ENCODE measurements at places on chromosomes 4 and X.

DNA sequence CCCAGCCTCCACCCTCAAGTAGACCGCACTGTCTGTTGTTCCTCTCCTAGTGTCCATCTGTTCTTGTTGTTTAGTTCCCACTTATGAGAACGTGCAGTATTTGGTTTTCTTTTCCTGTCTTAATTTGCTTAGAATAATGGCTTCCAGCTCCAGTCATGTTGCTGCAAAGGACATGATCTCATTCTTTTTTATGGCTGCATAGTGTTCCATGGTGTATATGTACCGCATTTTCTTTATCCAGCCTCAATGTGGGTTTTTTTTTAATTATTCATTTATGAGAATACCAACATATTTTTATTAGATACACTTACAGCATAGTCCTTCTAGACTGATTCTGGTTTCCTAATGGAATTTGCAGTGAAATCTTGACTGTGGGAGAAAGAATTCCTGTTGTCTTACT lies 1.3 kb downstream of the VMA21 start:
- DNase-seq: no peak

GRCh38 chr4:123577225-123577906 lies 180.8 kb downstream of the SPRY1 start:
- no peak for DNase-seq

DNA sequence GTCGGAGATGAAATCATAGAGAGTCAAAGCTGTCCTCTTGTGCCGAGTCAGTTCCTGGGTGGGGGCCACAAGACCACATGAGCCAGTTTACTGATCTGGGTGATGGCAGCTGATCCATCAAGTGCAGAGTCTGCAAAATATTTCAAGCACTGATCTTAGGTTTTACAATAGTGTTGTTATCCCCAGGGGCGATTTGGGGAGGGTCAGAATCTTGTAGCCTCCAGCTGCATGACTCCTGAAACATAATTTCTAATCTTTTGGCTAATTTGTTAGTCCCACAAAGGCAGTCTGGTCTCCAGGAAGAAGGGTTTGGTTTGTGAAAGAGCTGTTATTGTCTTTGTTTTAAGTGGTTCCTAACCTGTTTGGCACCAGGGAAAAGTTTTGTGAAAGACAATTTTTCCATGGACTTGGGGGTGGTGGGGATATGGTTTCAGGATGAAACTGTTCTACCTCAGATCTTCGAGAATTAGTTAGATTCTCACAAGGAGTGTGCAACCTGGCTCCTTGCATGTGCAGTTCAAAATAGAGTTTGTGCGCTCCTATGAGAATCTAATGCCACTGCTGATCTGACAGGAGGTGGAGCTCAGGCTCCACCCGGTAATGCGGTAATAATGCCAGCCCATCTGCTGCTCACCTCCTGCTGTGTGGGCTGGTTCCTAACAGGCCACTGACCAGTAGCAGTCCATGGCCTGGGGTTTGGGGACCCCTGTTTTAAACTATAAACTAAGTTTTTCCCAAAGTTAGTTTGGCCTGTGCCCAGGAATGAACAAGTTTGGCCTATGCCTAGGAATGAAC lies 29.2 kb downstream of the METAP1 start:
- DNase-seq: no peak

DNA sequence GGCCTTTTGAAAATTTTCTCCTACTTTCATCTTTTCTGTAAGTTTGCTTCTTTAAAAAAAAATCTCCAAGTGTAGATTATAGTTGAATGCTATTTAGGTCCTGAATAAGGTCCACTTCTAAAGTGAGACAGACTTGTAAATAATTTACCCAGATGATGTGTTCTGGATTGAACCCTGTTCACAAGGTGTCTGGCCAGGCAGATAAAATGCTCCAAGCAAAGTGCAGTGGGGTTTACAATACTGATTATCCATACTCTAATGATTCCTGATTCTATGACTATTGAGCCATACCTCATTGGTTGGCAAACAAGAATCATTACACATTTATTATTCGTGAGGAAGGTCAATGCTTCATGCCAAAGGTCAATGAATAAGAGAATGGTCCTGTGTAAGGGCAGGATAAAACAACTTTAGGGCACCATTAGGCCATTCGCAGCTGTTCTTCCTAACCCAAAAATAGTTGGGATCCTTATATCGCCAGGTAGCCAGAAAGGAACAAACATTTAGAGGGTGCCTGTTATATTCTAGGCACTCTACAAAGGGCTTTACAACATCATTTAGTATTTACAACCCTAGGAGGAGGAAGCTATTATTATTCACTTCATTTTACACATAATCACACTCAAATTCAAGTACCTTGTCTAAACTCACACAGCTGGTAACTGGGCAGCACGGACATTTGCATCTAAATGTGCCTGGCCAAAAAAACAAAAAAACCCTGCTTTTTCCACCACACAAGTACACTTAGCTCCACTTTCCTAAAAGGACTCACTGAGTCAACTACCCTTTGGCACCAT lies 18.6 kb upstream of the SAT1 start:
- no peak for DNase-seq

- no peak for DNase-seq
These were observed 170.9 kb upstream of the KLF3 start for GRCh38 chr4:38493066-38493465.

DNA sequence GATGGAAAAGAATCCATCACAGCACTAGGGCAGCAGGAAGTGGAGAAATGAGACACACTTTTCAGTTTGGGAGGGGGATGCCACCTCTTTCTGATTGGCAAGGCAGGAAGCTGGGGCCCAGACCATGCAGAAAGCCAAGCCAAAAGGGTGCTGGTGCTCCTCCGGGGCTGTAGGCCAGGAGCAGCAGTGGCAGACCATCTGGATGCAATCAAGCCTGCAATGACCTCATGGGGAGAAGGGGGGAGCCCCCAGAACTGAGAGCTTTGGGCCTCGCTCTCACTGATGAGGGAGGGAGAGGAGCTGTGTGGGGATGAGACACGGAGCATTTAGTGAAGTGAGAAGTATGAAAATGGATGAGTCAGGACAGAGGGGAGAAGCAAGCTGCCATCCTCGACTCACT lies 141.3 kb upstream of the NALF2 start:
- peak; percentile 43 for DNase-seq

DNA sequence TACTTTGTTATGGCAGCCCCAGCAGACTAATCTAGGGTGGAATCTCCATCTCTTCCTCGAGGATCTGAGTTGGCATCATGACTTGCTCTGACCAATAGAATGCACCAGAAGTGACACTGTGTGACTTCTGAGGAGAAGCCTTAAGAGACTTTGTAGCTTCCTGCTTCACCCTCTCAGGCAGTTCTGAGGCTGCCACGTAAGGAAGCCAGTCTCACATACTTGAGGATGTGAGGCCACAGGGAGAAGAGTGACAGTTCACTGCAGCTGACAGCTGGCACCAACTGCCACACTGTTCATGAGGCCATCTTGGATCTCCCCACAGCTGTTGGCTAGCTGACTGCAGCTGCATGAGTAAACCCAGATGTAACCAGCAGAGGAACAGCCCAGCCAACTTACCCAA lies 29.3 kb upstream of the BCOR start:
- no peak for DNase-seq

DNA sequence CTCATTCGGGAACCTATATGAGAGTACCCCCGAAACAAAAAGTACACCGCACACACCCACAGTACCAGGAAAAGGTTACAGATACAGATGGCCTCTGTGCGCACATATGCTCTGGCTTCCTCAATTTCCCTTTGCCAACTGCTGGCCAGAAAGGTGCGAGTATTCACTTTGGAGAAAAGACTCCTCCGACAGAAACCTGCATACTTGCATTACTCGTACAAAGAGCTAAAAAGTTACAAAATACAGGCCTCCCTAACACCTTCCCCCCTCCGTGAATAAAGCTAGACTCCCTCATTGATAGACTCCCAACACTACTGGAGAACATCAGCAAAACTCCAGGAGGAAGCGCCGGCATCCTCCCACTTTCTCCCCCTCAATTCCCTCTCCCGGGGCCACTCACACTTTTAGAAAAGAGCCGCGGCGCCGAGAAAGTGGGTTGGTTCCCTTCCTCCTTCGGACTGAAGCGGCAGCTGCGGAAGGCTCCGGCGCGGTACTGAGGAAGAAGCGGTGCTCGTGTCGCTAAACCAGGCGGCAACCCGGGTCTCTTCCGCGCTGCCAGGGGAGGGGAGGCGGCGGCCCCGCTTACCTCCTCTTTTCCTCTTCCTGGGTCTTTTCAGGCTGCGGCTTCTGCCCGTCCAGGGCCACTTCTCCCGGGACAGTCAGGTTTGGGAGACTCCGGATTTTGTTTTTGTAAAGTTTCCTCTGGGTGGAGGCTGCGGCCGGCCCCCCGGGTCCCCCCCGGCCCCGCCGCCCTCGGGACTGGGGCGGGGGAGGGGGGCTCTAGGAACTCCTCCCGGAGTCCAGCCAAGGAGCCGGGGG lies 1.1 kb downstream of the FBXW7 start:
- DNase-seq: peak; percentile 11

DNA sequence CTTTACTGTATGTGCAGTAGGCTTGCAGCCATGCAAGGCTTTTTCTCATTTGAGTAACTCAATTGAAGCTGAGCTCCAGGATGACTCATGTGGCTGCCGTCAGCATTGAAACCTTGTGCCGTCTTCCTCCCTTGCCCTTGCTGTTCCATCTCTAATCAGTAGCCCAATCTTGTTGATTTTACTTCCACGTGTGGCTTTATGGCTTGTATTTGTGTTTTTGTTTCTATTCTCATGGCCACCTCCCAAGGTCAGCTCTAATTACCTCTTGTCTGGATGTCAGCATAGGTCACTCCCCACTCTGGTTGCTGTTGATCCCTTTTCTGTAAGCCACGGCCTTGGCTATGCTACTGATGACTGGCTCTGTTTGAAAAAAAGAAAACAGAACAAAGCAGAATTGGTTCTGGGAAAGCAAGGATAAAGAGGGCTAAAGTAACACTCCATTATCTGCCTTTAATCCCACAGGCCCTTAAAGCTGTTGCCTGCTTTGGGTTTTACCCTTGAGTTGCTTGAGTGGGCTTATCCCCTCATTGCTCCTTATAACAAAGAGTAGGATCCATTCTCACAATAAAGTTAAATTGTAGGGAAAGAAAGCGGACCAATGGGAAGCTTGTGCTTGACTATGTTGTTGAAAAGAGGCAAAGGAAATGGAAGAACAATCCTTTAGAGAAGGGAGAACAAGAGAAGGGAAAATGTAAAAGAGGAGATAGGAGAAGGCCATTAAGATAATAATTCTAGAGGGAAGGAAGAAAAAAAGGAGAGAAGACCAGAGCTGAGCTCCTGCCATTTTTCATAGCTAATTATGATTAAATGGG lies 173.9 kb upstream of the PGRMC2 start:
- peak; percentile 50 for DNase-seq

DNA sequence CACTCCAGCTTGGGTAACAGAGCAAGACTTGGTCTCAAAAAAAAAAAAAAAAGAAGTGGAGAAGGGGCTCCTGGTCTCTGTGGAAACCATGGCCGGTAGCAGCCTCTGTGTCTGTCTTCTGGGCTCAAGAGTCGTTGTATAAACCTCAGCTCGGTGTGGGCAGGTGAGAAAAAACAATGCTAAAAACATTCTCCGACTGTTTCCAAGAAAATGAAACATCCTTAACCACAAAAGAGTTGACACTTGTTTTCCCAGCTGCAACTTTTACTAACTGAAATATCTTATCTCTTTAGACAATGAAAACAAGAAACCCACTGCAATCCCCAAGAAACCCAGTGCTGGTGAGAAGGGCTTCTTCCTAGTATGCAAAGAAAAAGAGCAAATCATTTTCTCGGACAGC lies 26.2 kb downstream of the CD99 start:
- no peak for DNase-seq

DNA sequence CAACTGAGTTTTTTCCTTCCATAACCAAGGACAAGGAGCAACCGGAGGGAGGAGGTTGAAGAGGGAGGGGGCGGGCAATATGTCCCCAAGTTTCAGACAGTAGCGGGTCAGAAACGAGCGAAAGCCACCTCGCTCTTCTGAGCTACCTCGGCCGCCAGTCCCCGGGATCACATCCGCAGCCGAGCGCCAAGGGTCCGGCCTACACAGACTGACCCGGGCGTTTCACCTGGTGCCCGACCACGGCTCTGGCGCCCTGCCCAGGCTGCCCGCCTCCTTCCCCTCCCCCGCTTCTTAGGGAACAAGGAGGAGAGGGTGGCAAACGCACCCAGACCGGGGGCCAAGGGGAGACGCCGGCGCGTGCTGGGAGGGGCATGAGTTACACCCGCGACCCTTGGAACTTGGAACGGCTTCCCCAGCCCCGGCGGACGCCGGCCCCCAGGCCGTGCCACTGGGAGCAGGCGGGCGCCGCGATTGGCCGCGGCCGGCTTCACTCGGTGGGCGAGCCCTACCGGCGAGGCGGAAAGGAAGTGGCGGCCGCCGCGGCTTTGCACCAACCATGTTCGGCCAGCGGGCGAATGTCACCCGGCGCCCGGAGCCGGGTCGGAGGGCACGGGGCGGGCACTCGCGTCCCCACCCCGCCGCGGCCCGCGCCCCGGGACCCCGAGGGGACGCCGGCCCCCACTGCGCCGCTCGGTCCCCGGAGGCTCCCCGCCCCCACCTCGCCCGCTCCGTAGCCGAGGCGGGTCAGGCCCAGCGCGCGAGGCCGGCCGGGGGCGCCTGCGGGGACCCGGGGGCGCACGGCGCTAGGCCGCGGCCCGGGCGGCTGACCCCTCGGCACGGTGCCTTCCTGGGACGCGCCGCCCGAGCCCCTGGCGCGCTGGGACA lies 1.5 kb downstream of the IRF2 start:
- peak; percentile 84 for DNase-seq

DNA sequence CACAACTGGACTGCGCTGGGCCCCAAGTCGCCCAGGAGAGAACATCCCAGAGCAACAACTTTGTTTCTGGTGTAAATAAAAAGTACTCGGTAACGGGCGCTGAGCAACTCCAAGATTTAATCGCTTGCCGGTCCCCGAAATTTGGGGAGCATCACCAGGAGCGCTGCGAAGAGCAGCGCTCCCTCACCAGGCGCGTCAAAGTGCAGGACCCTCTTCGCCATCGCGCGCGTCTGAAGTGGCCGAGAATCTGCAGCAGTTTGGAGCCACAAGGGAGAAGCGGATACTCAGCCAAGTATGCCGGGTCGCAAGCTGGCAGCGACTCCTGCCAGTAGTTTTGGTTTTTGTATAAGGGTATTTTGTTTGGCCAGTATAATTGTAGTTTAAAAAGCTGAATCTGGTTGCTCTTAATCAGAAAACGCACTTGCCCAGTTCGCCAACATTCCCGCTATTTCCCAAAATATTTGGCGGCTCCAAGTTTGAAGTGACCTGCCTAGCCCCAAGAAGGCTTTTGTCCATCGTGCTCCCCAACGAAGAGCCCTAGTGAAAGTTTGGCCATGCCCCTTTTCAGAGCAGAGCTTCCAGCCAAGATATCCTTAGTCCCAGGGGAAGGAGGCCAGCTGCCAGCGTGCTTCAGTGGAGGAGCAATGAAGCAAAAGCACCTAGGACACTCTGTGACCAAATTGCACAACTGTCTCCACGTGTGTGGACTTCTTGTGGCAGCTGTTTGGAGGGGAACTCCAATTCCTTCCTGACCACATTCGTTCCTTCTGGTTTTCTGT lies 557 bp upstream of the KDR start:
- DNase-seq: no peak

Measured in ovary (tissue), 10 donors.